GM12878 (cell line): ENCODE measurements at places on chromosomes 11 and 22. TPM values are rescaled to one million over a fixed set of nuclear protein-coding genes. Genes with fewer than 3 reads are reported as not detected.

Gene STARD10
- total RNA-seq: 24.0 and 29.8 TPM in 2 replicates

Gene ACTN3
- total RNA-seq: 0.36 and 0.40 TPM in 2 replicates

Gene TUBA8
- 21.0 and 21.1 TPM in 2 replicates for total RNA-seq

Gene C22orf23
- not detected in 2 replicates for total RNA-seq

Gene HBB
- total RNA-seq: 0.36 TPM in 1 of 2 replicates, not detected in the other

Gene C11orf97
- not detected in 2 replicates for total RNA-seq

Gene DRD4
- total RNA-seq: 0.24 TPM in 1 of 2 replicates, not detected in the other

Gene NRIP3
- not detected in 2 replicates for total RNA-seq

Gene OR5L2
- total RNA-seq: not detected in 2 replicates

Gene KRTAP5-1
- not detected in 2 replicates for total RNA-seq

DNA sequence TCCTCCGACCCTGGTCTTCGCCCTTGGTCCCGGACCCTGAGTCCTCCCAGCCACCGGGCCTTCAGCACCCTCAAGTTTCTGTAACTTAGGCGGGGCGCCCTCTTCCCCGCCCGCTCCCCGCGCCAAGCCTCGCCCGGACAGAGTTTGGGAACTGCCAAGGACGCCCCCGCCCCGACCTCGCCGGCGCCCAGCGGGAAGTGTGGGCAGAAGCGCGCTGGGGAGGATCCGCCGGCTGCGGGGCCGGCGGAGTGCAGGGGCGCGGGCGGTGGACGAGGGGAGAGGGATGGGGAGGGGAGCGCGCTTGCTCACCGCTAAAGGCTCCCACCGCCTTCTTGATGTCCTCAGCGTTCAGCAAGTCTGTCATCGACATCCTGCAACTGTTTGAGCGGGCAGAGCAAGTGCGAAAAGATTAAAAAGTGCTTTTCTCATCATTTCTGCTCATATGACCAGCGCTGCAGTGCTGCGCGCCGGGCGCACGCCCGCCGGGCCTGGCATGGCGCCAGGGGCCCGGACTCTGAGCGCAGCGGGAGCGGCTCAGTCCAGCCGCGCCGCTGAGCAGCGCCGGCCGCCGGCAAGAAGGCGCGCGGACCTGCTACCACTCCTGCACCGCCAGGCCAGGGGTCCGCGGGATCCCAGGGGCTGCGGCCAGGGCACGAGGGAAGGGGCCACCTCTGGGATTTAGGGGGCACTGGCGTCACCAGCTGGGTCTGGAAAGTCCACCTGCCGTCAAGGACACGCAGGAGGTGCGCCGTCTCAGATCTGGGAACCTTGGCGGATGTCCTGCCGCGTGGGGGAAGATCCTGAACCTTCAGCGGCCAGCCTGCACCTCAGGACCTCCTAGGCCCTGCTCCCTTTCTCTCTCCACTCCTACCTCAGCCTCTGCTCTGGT is at the start of gene PVALB:
TSS of gene PVALB (minus strand) at position 400 of the 889 bp plus-strand sequence. CDS start at position 370, 30 bp downstream.
- no peak for DNase-seq

DNA sequence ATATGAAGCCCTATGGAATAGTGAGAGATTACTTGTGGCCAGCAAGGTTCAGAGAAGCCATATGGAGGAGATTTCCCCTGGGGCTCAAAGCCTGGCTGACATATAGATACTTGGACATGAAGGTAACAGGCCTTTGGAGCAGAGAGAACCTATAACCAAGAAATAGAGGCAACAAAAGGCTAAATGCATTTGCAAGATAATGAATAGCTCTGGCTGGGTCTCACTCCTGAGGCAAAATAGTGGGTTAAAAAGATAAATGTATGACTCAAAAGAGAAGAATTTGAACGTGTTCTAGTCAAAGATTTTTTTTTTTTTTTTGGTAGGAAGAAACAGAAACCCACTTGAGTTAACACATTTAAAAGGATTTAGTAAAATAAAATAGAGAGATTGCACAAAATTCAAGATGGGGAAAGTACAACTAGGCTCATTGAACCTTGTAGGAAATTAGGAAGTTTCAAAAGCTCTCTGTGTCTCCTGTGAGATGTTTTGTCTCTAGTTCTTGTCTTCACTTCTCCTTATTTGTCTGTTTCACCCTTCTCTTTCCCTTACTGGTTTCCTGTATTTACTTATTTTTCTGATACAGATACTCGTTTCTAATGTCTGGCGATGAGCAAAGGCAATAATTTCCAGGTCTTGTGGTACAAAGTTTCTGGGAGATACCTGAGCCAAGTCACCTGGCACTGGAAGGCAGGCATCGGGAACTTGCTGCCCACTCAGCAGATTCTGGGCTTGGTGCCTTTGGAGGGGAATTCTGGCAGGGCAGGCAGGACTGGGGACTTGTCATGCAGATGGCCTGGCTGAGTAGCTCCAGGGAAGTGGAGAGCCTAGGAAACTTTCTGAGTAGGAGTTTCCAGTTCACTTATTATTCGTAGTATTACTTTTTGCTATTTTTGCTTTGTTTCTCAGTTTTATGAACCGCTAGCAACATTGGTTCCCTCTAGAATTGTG is 49.2 kb upstream of the SESN3 start:
- no peak for DNase-seq

DNA sequence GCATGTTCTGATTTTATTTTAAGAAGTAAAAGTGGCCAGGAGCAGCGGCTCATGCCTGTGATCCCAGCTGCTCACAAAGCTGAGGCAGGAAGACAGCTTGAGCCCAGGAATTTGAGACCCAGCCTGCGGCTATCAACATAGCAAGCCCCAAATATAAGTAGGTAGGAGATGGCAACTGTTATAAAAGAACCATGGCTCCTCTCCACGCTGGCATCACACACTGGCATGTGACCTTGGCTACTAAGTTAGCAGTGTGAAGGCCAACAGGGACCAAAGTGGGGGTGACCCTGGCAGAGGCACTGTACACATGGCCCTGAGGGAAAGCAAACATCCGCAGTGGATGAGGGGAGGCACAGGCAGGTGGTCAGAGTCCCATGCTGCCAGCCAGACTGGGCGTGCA is 33.0 kb downstream of the TPST2 start:
- DNase-seq: no peak

DNA sequence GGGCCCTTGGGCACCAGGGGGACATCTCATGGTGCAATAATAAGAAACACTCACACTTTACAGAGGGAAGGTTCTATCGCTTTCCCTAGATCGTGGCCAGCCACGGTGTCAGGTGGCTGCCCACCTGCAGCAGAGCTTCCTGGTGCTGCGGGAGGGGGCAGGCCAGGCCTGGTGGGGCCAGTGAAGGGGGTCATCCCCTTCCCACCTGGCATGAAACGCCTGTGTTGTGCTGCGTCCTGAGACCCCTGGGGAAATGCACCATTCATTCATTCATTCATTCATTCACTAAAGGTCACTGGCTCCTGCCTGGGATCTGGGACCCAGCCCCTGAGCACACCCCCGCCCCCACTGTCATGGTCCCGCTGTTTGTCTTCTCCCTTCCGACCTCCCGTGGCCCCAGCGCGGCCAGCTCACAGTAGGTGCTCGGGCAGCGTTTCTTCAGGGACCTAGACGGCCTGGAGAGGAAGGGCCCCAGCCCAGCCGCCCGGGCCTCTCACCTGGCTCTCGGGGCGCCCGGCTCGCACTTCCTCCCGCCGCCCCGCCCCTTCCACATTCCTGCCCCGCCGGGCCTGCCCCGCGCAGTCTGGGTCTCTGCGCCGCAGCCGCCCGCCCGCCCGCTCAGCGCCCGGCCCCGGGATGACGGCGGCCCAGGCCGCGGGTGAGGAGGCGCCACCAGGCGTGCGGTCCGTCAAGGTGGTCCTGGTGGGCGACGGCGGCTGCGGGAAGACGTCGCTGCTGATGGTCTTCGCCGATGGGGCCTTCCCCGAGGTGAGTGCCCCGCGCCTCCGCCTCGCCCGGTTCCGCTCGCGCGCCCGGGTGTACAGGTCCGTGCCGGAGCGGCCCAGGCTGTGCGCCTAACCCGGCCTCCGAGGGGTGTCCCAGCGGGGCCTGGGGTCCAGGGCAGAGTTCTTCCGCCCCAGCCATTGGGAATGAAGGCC is at the start of gene RHOD:
TSS of gene RHOD (plus strand) at position 581 of the 938 bp plus-strand sequence. CDS start at position 637, 56 bp downstream.
- no peak for DNase-seq

DNA sequence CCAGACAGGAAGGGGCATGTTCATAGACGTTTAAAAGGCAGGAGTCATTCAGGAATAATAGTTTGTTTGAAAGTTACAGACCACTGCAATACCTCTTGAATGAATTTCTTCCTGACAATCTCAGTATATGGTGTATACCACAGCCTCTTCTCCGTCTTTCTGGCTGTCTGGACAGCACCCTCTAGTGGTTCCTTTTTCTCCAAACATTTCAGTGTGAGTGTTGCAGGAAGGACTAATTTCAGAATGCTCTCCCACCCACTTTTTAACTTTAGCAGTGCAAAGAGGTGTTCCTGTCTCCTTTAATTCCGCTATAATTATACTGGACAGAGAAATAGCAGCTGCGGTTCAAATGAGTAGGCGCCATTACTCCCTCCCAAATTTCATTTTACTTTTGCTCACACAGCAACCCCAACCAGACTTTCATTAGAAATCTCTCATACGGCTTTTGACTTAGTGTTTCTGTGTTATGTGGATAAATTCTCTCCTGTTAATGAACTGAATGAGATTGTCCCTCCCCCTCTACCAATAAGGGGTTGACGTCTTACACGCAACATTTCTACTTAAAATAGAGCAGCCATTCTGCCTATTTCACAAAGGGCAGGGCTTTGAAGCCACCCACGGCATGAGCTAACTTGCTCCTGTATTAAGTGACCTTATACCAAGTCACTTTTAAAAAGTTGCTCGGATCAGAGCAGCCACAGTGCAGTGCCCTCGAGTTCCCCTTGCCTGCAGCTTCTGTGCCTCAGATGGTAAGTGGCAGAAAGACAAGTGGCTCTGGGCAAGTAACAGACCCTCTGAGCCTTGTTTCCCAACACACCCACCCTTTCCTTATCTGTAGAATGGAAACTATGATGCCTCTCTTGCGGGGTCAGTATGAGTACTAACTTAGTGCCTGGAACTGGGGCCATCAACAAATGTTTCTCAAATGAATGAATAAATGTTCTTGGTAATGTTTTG is 368.6 kb downstream of the OPCML start:
- peak; percentile 8 for DNase-seq

DNA sequence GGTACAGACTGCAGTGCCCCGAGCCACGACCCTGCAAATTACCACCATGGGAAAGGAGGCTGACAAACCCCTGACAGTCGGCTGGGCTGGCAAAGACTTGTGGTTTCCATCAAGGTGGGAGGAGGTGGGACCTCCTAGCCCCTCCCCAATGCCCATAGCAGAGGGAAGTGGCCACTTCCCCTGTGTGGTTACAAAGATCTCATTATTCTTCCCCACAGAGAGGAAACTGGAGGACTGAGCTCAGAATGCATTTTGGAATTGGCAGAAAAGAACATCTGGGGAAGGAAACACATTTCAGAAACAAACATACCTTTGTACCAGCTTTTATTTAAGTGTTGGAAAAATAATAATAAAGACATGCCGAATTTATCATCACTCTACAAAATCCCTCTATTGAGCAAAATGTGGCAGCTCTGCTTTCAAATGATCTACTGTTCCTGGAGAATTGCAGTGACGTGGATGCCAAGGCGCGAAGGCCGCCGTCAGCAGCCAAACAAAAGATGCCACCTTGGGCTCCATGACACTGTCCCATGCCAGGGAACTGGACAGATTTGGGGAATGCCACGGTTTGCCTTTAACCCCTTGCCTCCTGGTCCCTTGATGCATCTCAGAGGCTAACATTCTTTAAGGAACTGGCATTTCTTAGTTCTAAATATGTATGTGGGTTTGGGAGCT is 169.6 kb downstream of the CRYBB2 start:
- DNase-seq: no peak

GRCh38 chr22:25014896-25015755 is 62.6 kb downstream of the KIAA1671 start:
- no peak for DNase-seq

DNA sequence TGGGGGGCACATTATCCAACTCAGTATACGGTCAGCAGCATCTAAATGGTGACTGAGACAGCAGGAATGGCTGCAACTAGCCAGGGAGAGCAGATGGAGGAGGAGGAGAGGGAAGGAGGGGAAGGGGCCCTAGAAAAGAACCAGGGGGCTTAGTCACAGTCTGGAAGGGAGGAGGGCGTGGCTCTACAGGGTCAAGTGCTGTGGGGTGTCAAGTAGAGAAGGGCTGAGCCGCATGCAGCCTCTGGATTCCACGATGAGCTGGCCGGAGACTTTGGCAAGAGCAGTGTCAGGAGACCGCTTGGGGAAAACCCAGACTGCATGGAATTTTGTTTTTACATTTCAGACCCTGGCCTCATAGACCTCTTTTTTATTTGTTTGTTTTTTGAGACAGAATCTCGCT is 25.8 kb upstream of the PPFIA1 start:
- DNase-seq: no peak

DNA sequence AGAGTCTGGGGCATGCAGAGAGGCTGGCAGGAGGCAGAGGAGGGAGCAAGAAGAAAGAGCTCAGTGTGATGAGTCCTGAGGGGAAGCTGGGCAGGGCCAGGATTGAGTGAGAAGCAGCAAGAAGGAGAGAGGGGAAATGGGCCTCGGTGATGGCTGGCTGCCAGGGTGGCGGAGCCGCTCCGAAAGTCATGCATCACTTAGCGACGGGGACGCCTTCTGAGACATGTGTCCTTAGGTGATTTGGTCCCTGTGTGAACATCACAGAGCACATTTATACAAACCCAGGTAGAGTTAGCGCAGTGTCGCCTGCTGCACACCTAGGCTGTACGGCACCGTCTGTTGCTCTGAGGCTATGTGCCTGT is 15.1 kb downstream of the TBC1D22A start:
- DNase-seq: no peak

- DNase-seq: peak; percentile 53
Measured at GRCh38 chr11:30310623-30311022, 12.3 kb upstream of the ARL14EP start.

- DNase-seq: no peak
Measured at GRCh38 chr11:125404157-125404810, 91.8 kb downstream of the FEZ1 start.

- DNase-seq: no peak
Measured at GRCh38 chr11:10358696-10359095, 53.8 kb downstream of the ADM start.

GRCh38 chr11:133830931-133831907 is 14.1 kb downstream of the SPATA19 start:
- no peak for DNase-seq

- DNase-seq: no peak
Measured at GRCh38 chr11:19756675-19757475, 44.2 kb downstream of the NAV2 start.

GRCh38 chr11:112810951-112811350 is 150.3 kb upstream of the NCAM1 start:
- DNase-seq: no peak
